ENCODE measurements at places on chromosomes 11 and 22. TPM values are rescaled to one million over a fixed set of nuclear protein-coding genes. Genes with fewer than 3 reads are reported as not detected.

DNA sequence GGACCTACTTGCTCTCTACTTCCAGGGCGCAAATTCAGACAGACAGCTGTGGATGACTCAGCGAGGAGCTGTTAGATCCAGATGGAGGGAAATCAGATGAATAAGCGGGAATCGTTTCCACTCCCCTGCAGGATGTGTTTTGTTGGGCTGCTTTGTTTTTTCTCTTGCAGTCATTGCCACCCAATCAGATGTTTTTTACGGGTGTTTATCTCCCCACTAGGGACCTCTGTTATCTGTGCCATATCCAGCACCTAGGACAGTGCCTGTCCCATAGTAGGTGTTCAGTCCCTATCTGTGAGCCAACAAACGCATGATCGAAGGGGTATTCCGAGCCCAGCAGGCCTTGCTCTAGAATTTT lies 51.1 kb upstream of the PARVG start:
- no peak for DNase-seq
- no peaks in the 10 kb centered on the region for H3K4me1 ChIP-seq
- no peak overlapping the region for H3K4me3 ChIP-seq

DNA sequence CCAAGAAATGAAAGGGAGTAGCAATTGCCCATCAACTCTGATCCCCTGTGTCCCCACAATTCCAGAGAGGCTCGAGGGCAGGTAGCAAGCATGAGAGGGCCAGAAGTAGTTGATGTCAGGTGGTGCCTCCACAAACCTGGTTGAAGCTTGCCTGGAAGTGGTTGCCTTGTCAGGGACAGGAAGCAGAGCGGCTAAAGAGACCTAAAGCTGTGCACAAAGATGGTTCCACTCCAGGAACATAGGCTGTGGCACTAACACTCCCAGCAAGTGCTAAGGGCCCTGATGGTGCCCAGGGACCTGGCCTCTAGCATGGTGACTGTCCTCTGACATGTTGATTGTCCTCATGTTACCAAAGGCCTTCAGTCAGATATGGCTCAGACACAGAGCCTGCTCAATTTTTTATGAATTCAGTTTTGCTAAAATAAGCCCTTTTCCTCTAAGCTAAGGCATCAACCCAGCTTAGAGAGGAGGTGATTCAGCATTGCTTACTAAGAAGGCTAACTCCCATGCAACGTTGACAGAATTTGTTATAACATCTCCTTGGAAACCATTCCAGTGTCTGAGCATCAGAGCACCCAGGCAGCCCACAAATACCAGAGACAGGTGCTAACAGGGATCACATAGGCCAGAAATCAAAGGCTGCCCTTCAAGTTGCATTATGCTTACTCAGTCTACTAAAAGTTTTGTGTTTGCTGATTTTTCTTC lies 196.3 kb upstream of the ARHGAP20 start:
- peaks cover 28% of the 10 kb centered on the region for H3K4me1 ChIP-seq
- DNase-seq = peak; percentile 8
- H3K27me3 ChIP-seq = no peaks in the 10 kb centered on the region
- no peak overlapping the region for H3K4me3 ChIP-seq
- H3K36me3 ChIP-seq = no peaks in the 10 kb centered on the region
- peak overlapping the region; percentile 4 for H3K27ac ChIP-seq

DNA sequence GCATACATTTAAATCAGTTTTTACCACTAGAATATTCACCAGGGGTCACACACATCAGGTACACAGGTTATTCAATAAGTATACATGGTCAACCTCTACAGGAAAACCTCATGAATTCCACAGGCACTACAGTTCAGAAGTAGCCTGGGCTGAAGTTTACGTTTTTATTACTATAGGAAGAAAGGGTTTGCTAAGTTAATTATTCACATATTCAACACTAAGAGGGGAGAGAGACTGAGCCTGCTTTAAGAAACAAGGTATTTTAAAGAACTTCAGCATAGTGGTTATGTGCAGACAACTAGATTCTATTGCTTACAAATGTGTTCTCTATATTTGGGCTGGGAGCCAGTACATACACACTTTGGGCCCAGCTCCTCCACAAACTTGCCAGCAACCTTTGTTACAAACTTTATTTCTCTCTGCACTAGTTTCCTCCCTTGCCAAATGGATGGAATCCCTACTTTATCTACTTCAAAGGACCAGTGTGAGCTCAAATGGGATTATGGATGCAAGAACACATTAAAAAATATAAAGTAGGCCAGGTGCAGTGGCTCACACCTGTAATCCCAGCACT lies 31.9 kb downstream of the IL18BP start:
- H3K4me3 ChIP-seq = no peak overlapping the region
- H3K27me3 ChIP-seq = no peaks in the 10 kb centered on the region

Gene AMPD3
- 27.1 TPM for total RNA-seq

Gene DEPDC7
- total RNA-seq = 2.0 TPM

Gene TOMT
- total RNA-seq = not detected

Data from activated CD4-positive, alpha-beta T cell treated with anti-CD3 and anti-CD28 coated beads for 36 hours (primary cell).